A549 treated with Mapracorat at 1 μM for 4 hours (cell line): ENCODE measurements at places on chromosomes 4 and X. TPM values are rescaled to one million over a fixed set of nuclear protein-coding genes. Genes with fewer than 3 reads are reported as not detected.

PLK4 gene
- total RNA-seq: 13.4 to 18.2 TPM (median 13.6 TPM) in 5 replicates

CCDC158 gene
- 0.06 TPM in 1 of 5 replicates, not detected in the others for total RNA-seq

HERC3 gene
- total RNA-seq: 5.5 to 9.6 TPM (median 8.4 TPM) in 5 replicates

LRAT gene
- total RNA-seq: 0.06 TPM in 1 of 5 replicates, not detected in the others

HSD17B13 gene
- not detected in 5 replicates for total RNA-seq

TLR10 gene
- total RNA-seq: 0.05 TPM in 2 of 5 replicates, not detected in the others

S100P gene
- 54.2 to 116 TPM (median 104 TPM) in 5 replicates for total RNA-seq

KDM6A gene
- 9.2 to 15.0 TPM (median 12.0 TPM) in 5 replicates for total RNA-seq

DIAPH2 gene
- 3.3 to 4.8 TPM (median 4.5 TPM) in 5 replicates for total RNA-seq

NKX6-1 gene
- total RNA-seq: 0.27 to 0.63 TPM (median 0.35 TPM) in 5 replicates

RBMXL3 gene
- not detected in 5 replicates for total RNA-seq

MAGEA12 gene
- total RNA-seq: 0.11 to 0.26 TPM (median 0.15 TPM) in 5 replicates

MAGEA4 gene
- not detected in 5 replicates for total RNA-seq

STATH gene
- not detected in 5 replicates for total RNA-seq

ABCG2 gene
- total RNA-seq: 17.1 to 18.0 TPM (median 17.4 TPM) in 5 replicates

MAGEA3 gene
- total RNA-seq: 2.8 to 4.1 TPM (median 3.2 TPM) in 5 replicates

NLGN4X gene
- 0.04 TPM in 2 of 5 replicates, not detected in the others for total RNA-seq

UGT2B10 gene
- total RNA-seq: 0.15 TPM in 1 of 5 replicates, not detected in the others

RBM46 gene
- total RNA-seq: not detected in 5 replicates

CWH43 gene
- total RNA-seq: not detected in 5 replicates

MAGEA11 gene
- 0.07 TPM in 1 of 5 replicates, not detected in the others for total RNA-seq

PLS3 gene
- 169 to 219 TPM (median 187 TPM) in 5 replicates for total RNA-seq

CENPVL1 gene
- not detected in 5 replicates for total RNA-seq

BMPR1B gene
- 4.8 to 7.3 TPM (median 7.1 TPM) in 5 replicates for total RNA-seq

SLC10A4 gene
- total RNA-seq: 4.2 to 7.5 TPM (median 7.1 TPM) in 5 replicates

OTC gene
- not detected in 5 replicates for total RNA-seq

UBL4A gene
- total RNA-seq: 60.6 to 74.3 TPM (median 69.8 TPM) in 5 replicates

PLP1 gene
- not detected in 5 replicates for total RNA-seq

MAGEB5 gene
- not detected in 5 replicates for total RNA-seq

CFAP99 gene
- 0.08 to 0.22 TPM (median 0.22 TPM) in 3 of 5 replicates, not detected in the others for total RNA-seq

DNAAF6 gene
- total RNA-seq: not detected in 5 replicates

NHS gene
- 2.1 to 3.1 TPM (median 2.3 TPM) in 5 replicates for total RNA-seq

PNMA6A gene
- 3.7 to 5.5 TPM (median 5.0 TPM) in 5 replicates for total RNA-seq

PABPC1L2A gene
- not detected in 5 replicates for total RNA-seq

LAMP2 gene
- total RNA-seq: 84.8 to 109 TPM (median 100 TPM) in 5 replicates

ADAM29 gene
- total RNA-seq: not detected in 5 replicates

NPNT gene
- 0.34 to 0.57 TPM (median 0.35 TPM) in 5 replicates for total RNA-seq

NAT8L gene
- total RNA-seq: 8.6 to 14.7 TPM (median 13.8 TPM) in 5 replicates

SUPT20HL2 gene
- not detected in 5 replicates for total RNA-seq

NFXL1 gene
- 6.2 to 7.9 TPM (median 7.2 TPM) in 5 replicates for total RNA-seq

ELF4 gene
- total RNA-seq: 25.7 to 28.7 TPM (median 28.7 TPM) in 5 replicates
